ENCODE measurements at places on chromosomes 1 and 21.

- no peak for DNase-seq
Measured at GRCh38 chr1:157781048-157781447, 4.1 kb upstream of the FCRL2 start.

DNA sequence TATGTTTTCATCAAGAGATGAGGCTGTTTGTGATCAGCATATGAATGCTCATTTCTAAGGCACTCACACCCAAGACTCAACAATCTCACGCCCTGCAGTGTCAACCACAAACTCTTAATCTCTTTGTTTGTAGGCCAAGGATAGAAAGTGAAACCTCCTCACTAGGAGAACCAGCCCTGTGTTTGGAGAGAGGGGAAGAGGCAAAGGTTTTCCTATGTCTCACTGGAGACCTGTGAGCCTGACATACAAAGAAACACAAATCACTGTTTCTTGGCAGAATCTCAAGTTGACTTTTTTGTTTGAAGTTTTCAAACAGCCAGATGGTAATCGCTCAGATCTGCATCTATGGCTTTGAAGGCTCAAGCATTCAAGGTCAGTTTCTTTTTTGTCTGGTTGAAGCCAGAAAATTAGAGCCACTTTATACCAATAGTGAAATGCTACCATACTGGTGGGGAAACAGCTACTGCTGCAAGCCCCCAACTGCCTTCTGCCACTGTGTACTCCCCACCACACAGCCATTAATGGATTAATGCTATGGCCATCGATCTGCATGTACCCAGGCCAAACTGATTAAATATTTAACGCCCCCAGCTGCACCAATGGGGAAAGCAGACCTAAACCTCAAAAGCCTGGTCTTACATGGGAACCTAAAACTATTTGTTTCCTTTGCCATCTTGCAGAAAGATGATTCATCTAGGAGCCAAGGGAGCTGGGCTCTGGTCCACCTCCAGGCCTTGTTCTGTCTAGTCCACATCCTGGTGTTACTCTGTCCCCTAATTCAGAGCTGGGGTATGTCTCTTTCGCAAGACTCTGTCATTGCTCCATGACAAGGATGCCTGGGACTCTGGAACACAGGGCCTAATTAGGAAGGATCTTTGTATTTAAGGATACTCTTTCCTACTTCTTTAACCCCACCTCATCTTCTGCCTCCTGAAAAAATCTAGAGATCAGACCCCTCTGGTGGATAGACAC, 16.3 kb downstream of the PDZK1 start:
- DNase-seq, result peak; percentile 20

DNA sequence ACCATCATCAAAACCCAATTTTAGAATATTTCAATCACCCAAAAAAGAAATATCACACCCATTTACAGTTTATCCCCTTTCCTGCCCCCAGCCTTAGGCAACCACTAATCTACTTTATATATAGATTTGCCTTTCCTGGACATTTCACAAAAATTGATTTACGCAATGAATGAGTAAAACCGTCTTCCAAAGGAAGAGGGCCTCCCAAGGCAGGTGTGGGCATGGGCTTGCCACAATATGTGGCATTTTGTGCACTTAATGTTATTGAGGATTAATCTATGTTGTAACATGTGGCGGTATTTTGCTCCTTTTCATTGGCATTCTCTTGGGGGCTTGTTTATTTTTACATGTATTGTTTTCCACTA, 11.8 kb upstream of the BMP8B start:
- no peak for DNase-seq

DNA sequence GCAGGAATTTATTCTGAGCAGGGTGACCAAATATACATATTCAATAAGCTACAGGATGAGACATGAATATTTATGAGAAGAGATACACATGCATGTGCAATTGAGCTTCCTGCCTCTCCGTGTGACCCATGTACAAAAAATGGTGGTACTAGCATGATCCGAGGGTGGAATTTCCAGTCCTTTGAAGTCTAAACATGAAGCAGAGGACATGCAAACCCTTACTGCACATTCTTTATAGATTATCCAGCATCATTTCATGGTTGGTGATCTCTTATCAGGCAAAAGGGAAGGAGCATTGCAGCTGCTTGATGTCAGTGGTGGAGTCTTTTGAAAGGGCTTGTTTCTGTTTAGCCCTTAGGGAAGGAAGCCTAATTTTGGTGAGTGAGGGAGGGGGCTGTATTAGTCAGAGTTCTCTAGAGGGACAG, 448.6 kb downstream of the SETD4 start:
- DNase-seq, result no peak

DNA sequence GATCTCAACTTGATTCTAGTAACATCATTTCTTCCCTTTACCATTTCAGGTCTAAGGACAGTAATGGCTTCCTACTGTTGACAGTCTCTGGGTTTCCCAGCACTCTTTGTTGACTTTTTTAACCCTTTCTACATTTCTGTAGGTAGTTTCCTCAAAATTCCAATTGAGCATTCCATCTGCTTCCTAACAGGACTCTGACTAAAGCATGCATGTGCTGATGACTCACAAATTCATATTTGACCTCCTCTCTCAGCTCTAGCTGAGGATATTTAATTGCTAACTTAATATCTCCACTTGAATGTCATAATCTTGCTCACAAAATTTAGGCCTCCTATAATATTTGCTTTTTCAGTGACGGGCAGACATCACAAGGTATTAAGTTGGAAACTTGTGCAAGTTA, 93.3 kb upstream of the ZNHIT6 start:
- DNase-seq, result no peak

DNA sequence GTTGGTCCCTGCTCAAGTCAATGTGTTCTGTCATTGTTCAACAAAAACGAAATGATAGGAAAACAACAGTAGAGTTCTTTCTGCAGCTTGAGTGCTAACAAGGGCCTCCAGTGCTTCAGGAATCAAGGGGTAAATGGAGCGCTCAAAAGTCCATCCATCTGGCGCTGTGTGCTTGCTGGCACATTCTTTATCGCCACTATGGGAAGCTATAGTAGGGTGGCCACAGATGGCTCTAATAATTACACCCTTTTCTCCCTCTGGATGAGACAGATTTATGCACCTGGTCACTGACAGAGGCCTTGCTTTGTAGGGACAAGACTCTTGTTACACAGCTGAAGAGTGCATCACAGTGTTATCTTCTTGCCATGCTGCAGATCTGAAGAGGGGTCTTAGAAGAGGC, 136.0 kb downstream of the GDAP2 start:
- no peak for DNase-seq

GRCh38 chr1:163876546-163876945, 554.8 kb downstream of the NUF2 start:
- no peak for DNase-seq

- DNase-seq, result no peak
Measured at GRCh38 chr1:7886405-7886745, 33.5 kb upstream of the UTS2 start.

DNA sequence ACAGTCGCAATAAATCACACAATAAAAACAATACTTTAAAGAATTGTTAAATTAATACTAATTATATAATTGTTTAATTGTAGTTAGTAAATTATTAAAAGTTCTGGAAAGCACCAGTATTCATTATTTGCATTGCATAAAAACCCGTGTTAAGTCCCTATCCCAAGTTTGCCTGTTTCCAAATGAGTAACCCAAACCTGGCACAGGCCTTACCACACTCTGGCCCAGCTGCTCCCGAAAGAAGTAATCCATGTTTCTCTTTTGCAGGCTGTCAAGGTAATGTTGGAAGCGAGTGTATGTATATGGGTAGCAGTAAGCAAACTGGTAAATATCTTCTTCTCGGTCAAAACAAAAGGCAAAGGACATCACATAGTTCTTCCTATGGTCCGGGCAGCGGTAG, 268.7 kb upstream of the BEND5 start:
- no peak for DNase-seq

DNA sequence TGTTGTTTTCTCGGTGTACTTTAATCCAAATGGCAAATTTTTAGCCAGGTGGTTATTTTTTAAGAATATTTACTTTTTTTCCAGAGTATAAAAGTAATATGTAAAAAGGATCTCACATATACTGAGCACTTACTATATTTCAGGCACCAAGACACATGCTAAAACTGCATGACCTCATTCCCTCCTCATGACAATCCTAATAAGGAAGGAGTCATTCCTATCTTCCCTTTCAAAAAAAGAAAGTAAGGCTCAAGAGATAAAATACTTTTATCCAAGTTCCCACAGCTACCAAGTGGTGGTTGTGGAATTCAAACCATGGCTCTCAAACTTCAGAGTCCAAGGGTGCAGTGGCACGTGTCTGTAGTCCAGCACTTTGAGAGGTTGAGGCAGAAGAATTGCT, 19.4 kb downstream of the ATP2B4 start:
- no peak for DNase-seq

GRCh38 chr1:230831771-230832170, 36.5 kb downstream of the C1orf198 start:
- no peak for DNase-seq

- peak; percentile 43 for DNase-seq
Measured at GRCh38 chr1:210373878-210374599, 45.3 kb downstream of the HHAT start.

- DNase-seq, result no peak
Measured at GRCh38 chr21:41656946-41657525, 109.8 kb downstream of the RIPK4 start.

- DNase-seq, result no peak
Measured at GRCh38 chr1:112937495-112937894, 18.5 kb downstream of the SLC16A1 start.

GRCh38 chr1:183817576-183818288, 12.8 kb downstream of the RGL1 start:
- no peak for DNase-seq

DNA sequence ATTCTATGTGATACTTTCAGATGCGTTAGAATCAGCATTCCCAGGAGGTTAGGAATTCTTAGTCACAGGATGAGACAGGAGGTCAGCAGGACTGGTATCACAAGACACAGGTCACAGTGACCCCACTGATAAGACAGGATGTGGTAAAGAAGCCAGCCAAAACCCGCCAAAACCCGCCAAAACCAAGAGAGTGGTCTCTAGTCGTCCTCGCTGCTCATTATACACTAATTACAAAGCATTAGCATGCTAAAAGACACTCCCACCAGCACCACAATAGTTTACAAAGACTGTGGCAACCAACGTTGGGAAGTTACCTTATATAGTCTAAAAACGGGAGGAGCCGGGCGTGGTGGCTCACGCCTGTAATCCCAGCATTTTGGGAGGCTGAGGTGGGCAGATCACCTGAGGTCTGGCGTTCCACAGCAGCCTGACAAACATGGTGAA, 13.9 kb upstream of the ACTA1 start:
- no peak for DNase-seq

GRCh38 chr1:107935396-107936064, 29.4 kb downstream of the VAV3 start:
- peak; percentile 39 for DNase-seq

GRCh38 chr1:82724246-82724645, 923.5 kb downstream of the ADGRL2 start:
- DNase-seq, result no peak

DNA sequence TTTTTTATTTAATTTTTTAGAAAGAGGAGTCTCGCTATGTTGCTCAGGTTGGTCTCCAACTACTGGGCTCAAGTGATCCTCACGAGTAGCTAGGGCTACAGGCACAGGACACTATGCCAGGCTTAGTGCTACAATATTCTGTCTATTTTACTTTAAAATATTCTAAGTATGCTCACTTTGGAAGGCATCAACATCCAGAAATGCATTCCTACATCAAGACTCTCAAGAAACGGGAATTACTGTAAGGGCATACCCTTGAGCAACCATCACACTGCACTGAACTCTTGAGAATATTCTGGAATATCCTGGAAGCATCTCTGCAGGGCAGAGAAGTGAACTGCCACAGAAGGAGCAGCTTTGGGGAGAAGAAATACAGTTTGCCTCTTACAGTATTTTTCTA, 565 bp upstream of the DMRTB1 start:
- DNase-seq, result no peak

- peak; percentile 14 for DNase-seq
Measured at GRCh38 chr21:41926117-41926806, 27.6 kb downstream of the C2CD2 start.

- no peak for DNase-seq
Measured at GRCh38 chr1:67184838-67185421, 18.7 kb downstream of the IL23R start.

DNA sequence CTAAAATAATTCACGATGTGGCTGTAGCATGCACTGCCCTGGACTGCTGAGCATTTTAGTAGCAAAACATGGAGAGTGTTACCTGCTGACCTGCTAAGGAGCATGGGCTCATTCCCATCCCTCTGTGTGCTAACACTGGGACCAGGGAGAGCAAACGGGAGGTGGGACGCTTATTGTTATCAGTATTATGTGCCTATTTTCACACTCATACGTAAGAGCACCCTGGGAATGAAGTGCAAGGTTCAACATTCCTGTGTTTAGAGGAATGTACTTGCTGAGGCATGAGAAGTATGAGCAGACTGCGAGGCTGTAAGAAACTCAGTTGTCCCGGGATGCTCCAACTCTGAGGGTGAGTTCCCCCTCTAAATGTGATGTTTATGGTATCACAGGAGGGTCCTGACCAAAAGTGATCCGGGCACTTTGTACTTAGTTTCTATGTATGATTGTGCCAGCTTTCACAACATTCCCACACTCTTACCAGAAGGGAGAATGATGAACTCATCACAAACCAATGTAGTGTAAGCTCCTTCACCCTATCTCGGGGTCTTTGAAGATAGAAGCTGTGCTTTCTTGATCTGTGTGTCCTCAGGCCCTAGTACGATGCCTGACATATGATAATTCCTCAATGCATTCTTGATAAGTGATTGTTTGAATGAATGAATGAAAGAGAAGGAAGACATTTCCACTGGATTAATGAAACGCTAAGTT, 164.8 kb downstream of the KCNJ6 start:
- no peak for DNase-seq

- no peak for DNase-seq
Measured at GRCh38 chr1:17117451-17118265, 1.6 kb downstream of the PADI2 start.

DNA sequence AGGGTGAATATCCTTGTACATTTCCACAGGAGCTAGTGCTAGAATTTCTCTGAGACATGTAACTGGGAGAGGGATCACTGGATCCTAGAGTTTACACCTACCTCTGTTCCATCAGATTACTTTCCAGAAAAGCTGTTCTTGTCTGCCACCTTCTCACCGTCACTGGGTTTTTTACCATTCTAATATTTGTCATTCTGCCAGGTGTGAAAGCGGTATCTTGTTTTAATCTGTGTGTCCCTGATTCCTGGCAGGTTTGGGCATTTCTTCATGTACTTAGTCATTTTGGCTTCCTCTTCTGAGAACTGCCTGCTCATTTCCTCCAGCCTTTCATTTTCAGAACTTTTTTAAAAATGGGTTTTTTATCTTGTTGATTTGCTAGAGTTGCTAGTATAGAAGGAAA, 5.1 kb downstream of the PMF1 start:
- no peak for DNase-seq

GRCh38 chr1:230240446-230241086, 173.5 kb downstream of the GALNT2 start:
- DNase-seq, result no peak

- DNase-seq, result no peak
Measured at GRCh38 chr1:209704584-209704983, at the start of gene HSD11B1. HSD11B1 (plus strand) TSS chr1:209704846; CDS start chr1:209704943, 97 bp downstream.
